ENCODE measurements at places on chromosomes 3 and 15. TPM values are rescaled to one million over a fixed set of nuclear protein-coding genes. Genes with fewer than 3 reads are reported as not detected.
A peak's percentile ranks its signal among the peaks of the same experiment; 100 is the strongest.

- no peaks in the 10 kb centered on the region for H3K36me3 ChIP-seq
- H3K27ac ChIP-seq: no peak overlapping the region
- H3K4me3 ChIP-seq: no peak overlapping the region
- no peak for DNase-seq
- H3K4me1 ChIP-seq: no peaks in the 10 kb centered on the region
- no peaks in the 10 kb centered on the region for H3K27me3 ChIP-seq
These were observed 140.4 kb upstream of the TP63 start for GRCh38 chr3:189490749-189491148.

GRCh38 chr15:68465861-68466560 is 34.0 kb upstream of the ITGA11 start:
- H3K36me3 ChIP-seq: no peaks in the 10 kb centered on the region
- DNase-seq: no peak
- peaks cover 3% of the 10 kb centered on the region for H3K27me3 ChIP-seq
- no peak overlapping the region for H3K4me3 ChIP-seq

DNA sequence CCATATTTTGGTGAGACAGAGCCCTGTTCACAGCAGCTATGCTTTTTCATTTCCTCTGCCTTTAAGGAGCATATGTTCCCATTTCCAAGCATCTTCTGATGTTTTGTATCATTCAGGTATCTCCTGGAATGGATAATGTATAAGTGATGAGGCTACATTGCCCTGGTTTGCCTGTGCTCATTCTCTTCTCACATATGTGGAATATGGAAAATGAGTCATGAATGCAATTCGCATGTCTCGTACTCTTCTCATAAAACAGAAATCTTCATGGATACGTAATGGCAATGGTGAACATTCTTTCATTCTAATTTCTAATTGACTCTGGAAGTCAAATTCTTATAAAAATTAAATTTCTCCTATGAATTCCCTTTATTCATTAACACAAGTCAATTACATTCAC is 143.1 kb downstream of the CDIN1 start:
- H3K4me3 ChIP-seq: no peak overlapping the region
- H3K27ac ChIP-seq: no peak overlapping the region
- no peaks in the 10 kb centered on the region for H3K27me3 ChIP-seq
- no peaks in the 10 kb centered on the region for H3K4me1 ChIP-seq
- no peak for DNase-seq

DNA sequence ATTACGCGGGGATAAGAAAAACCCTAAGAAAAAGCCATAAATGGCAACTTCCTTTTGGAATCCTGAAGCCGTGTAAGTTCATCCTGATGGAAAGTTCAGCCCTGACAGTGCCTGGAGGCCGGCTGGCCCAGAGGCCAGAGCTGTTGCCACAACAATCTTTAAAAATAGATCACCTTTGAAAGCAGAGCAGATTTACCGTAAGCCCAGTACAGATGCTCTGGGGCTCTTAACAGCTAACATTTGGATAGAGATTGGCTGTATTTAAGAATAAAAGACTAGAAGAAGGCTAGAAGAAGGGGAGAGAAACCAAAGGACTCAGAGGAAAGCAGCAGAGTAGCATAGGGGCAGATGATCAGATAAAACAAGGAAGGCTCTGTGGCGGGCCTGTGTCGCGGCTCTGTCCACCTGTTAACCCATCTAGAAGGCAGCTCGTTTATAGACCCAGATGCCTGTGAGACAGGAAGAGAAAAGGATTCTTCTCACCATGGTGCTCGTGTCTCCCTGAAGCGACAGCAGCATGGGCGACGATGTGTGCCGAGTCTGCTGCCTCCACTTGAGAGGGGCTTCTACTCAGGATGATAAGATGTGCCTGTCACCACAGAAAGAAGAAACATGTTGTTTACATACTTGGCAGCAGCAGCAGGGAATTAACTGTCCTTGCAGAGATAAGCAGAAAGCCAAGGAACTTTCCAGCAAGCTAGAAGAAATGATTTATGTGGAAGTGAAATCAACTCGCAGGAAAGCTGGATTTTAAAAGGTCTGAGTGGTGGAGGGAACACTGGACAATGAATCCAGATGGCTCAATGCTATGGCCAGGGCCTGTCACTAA is 69.9 kb downstream of the SYNM start:
- H3K27me3 ChIP-seq: no peaks in the 10 kb centered on the region
- DNase-seq: peak; percentile 53
- no peak overlapping the region for H3K4me3 ChIP-seq
- peaks cover 37% of the 10 kb centered on the region for H3K4me1 ChIP-seq
- peaks cover 36% of the 10 kb centered on the region for H3K36me3 ChIP-seq

- H3K36me3 ChIP-seq: no peaks in the 10 kb centered on the region
- H3K27me3 ChIP-seq: no peaks in the 10 kb centered on the region
- no peak overlapping the region for H3K4me3 ChIP-seq
These were observed 224.3 kb upstream of the ATP10A start for GRCh38 chr15:26087395-26087794.

DNA sequence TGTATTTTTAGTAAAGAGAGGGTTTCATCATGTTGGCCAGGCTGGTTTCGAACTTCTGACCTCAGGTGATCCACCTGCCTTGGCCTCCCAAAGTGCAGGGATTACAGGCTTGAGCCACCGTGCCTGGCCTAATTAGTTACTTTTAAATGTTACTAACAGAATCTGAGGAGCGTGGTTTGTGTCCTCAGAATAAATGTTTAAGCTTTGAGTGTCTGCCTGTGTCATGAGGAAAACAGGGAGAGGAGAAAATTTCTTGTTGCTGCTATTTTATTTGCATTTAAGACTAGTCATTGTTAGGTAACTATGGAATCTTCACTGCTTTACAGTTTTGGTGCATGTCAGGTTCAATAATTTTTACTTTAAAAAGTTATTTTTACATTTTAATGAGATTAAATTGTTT is 68.8 kb downstream of the TCF12 start:
- H3K4me1 ChIP-seq: no peaks in the 10 kb centered on the region
- H3K4me3 ChIP-seq: no peak overlapping the region
- no peak for DNase-seq
- no peaks in the 10 kb centered on the region for H3K36me3 ChIP-seq

GRCh38 chr15:57190208-57190607 is 186.1 kb upstream of the CGNL1 start:
- H3K27ac ChIP-seq: no peak overlapping the region
- H3K4me1 ChIP-seq: no peaks in the 10 kb centered on the region
- no peaks in the 10 kb centered on the region for H3K27me3 ChIP-seq
- H3K4me3 ChIP-seq: no peak overlapping the region
- H3K36me3 ChIP-seq: peaks cover 11% of the 10 kb centered on the region

DNA sequence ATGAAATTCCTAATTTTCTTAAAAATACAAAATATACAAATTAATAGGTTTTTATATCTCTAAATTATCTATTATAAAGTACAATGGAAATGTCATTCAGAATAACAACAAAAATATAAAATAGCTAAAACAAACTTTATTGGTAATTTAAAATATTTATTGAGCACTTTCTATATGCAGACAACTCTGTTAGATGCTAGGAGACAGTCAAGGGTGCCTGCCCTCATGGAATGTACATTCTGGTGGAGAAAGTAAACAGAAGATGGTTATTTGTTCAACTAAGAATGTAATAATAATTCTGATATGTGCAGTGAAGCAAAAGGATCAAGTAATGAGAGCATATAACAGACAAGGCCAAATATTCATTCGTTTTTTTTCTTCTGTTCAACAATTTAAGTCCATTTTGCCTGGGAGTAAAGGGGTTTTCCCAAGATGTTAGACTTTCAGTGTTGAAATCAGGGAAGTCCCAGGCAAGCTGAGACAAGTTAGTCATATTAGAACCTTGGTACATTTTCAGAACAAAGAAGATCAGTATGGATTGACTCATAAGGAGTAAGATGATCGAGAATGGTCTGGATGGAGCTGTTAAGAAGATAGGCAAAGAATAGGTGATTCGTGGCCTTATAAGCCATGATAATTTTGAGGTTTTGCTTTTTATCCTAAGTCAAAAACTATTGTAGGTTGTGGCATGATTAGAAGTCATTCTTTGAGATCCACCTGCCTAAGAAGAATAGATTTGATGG is 150.2 kb upstream of the MLF1 start:
- H3K27ac ChIP-seq: no peak overlapping the region
- no peak overlapping the region for H3K4me3 ChIP-seq
- no peaks in the 10 kb centered on the region for H3K27me3 ChIP-seq
- DNase-seq: no peak
- no peaks in the 10 kb centered on the region for H3K4me1 ChIP-seq

The PLA2G4D gene
- 0.05 TPM for polyA plus RNA-seq

DNA sequence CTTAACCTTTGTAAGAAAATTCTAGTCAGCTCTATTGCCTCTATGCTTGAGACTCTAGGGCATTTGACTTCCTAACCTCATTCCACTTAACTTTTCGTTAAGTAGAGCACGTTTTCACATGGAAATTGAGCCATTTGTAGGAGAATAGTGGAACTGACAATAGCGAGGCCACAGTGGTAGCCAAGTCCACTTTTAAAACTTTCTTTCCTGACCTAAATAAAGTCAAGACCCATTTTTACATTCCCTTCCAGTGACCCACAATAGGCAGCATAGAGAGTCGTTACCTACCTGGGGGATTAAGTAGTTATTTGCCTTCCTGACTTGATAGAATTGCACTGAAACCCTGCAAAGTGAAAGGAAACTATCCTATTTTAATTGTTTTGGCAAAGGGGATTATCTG is 386.0 kb upstream of the NECTIN3 start:
- no peaks in the 10 kb centered on the region for H3K27me3 ChIP-seq
- H3K4me1 ChIP-seq: no peaks in the 10 kb centered on the region
- H3K27ac ChIP-seq: no peak overlapping the region
- no peaks in the 10 kb centered on the region for H3K36me3 ChIP-seq
- no peak for DNase-seq

The DGKG gene
- 1.6 TPM for polyA plus RNA-seq

GRCh38 chr15:45091576-45091975 is 22.4 kb downstream of the DUOX2 start:
- no peaks in the 10 kb centered on the region for H3K4me1 ChIP-seq
- H3K4me3 ChIP-seq: no peak overlapping the region
- no peaks in the 10 kb centered on the region for H3K36me3 ChIP-seq
- H3K27ac ChIP-seq: no peak overlapping the region
- peaks cover 18% of the 10 kb centered on the region for H3K27me3 ChIP-seq

The TLR9 gene
- polyA plus RNA-seq: 0.09 TPM

DNA sequence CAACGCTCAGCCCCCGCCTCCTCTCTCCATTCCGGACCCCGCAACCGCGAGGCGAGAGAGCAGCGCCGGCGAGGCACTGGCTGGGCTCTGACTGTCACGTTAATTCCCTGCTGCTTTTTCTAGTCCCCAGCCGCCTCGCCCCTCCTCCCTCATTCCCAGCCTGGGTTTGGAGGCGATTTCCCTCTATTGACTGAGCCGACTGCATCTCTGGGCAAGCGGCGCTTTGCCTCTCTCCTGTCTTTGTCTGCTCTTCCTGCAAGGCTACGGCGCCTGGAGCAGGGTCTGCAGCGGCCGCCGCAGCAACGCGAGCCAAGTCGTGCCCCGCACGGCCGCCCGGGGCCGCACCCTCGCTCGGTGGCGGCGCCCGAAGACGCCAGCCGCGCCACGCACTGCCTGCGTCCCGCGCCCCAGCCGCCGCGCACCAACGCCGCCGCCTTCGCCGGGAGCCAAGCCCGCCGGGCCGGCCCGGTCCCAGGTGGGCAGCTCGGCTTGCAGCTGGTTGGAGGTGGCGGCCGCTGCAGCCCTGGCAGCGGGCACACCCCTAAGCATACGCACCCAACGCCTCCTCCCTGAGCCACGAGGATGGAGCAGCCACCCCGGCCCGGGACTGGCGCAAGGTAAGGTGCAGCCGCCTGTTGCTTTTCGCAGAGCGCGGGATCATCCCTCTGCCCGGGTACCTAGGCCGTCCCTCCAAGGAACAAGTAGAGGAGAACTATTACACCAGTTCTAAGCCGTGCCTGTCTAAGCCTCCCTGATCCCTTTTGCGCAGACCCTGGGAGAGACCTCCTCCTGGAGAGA is at the start of gene LRRC3B:
TSS of gene LRRC3B (plus strand) at position 152 of the 798 bp plus-strand sequence. CDS start 86,901 bp downstream, outside the sequence.
- H3K4me3 ChIP-seq: peak within 1 kb of the TSS; percentile 66
- peak within 1 kb of the TSS; percentile 45 for H3K27ac ChIP-seq
- DNase-seq: peak; percentile 68
- H3K27me3 ChIP-seq: peaks cover 18% of the 10 kb centered on the region
- H3K4me1 ChIP-seq: peaks cover 18% of the 10 kb centered on the region

DNA sequence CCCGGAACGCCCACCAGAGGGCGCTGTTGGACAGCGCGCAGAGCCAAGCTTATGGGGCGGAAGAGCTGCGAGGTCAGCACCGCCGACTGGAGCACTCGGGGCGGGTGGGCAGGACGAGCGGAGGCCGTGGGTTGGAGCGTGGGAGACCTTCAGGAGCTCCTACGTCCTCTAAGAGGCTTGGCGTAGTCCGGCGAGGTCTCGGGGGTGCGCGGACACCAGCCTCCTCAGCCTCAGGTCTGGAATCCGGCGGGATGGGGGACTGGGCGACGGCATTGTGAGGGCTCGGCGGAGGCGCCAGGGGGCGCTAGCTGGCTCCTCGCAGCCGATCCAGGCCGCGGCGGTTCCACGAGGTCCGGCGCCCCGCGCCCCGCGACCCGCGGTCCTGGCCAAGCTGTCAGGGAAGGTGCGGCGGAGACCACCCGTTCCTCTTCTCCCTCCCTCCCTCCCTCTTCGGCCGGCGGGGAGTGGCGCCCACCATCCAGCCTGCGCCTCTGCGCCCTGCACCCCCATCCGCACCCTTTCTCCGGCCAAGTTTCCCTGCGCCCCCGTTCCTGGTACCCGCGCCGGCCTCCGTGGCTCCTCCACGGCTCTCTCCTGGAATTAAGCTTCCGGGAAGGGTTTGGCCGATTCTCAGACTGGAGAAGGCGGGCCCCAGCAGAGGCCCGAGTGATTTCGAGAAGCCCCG is 24.3 kb upstream of the POLG start:
- H3K27me3 ChIP-seq: peaks cover 83% of the 10 kb centered on the region
- DNase-seq: peak; percentile 74
- H3K4me1 ChIP-seq: peaks cover 8% of the 10 kb centered on the region

The ZNF385D gene
- 29.7 TPM for polyA plus RNA-seq

The CPEB1 gene
- polyA plus RNA-seq: 0.70 TPM

DNA sequence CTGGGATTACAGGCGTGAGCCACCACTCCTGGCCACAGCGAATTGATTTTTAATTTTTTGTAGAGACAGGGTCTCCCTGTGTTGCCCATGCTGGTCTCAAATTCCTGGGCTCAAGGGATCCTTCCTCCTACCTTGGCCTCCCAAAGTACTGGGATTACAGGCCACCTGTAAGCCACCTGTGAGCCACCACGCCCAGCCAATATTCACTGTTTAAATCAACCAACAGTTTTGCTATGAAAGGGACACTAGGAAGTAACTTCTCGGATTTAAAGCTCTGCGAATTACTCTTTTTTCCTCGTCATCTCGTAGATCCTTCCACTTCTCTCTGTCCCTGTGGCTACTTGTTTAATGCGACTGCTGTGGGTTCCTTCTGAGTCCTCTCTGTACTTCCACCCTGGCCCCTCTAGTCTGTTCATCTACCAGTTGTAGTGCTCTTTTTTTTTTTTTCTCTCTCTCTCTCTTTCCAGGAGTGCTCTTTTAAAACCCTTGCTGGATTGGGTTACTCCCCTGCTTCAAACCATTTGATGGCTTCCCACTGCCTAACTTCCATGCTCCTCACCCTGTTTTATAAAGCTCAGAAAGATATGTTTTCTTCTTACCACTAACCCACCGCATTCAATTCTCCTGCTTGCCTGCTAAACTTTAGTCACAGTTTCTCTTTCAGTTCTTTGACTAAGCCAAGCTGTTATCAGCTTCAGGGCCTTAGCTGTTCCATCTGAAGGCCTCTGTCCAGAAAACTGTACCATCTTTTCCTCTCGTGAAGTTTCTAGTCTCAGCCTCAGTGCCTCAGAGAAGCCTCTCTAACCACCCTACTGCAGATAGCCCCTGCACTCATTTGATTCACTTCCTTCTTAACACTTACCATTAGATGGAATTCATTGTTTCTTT is 12.4 kb downstream of the RTF1 start:
- H3K36me3 ChIP-seq: peaks cover 5% of the 10 kb centered on the region
- H3K4me1 ChIP-seq: no peaks in the 10 kb centered on the region
- H3K27me3 ChIP-seq: no peaks in the 10 kb centered on the region
- no peak overlapping the region for H3K4me3 ChIP-seq
- H3K27ac ChIP-seq: no peak overlapping the region
- DNase-seq: no peak
